ENCODE measurements at places on chromosomes 12 and 14.

GRCh38 chr14:75223664-75224154, 47.3 kb upstream of the TMED10 start:
- no peak for DNase-seq

GRCh38 chr14:51653775-51654532, 2.2 kb downstream of the FRMD6 start:
- DNase-seq: no peak

DNA sequence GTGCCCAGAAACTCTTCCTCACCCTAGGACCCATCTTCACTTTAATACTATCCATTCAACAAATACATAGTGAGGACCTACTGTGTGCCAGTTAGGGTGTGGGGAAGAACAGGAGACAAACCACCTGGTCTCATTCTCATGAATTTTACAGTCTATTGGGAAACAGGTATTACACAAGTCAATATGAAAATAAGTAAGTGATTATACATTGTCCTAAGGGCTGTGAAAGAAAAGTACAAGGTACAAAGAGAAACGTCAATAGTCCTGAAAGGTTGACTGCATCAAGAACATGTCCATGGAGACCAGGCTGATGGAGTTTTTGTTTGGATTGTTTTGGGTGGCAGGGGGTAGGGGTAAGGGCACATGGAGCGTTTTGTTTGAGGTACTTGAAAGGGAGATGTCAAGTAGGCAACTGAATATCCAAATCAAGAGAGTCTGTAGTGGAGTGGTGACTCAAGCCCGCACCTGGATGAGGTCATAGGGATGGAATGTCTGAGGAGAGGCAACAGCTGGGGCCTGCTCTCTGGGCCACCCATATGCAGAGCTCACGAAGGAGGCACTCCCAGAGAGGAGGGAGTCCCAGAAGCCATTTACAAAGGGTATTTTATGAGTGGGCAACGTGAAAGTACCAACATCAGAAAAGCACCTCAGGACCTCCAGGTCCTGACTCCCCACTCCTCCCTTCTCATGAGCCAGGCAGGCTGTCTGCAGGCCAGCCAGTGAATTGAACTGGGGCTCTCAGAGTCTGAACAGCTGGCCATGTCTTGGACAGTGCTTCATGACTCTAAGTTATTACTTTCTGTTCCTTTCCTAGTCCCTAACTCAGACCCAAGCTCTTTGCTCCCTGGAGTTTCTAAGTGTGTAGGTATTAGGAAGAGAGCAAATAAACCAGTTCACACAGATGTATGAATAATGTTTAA, 272.0 kb downstream of the ZFP36L1 start:
- no peak for DNase-seq

DNA sequence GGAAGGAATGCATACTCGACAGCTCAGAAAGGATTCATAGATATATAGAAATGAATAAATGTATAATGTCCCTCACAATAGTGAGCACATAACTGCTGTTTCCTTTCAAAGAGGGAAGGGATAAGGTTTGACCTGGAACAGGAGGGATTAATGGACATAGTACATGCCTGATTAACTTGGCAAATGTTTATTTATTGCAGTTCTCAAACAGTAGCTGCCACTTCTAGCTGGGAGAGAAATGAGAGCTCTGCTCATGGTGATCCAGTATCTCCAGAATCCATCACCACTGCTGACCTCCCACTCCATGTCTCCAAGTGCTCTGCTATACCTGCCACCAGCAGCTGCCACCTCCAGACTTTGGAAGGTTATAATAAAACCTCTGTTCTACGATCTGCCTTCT, 108.1 kb downstream of the LRIG3 start:
- DNase-seq: no peak

Data from stimulated activated naive CD4-positive, alpha-beta T cell treated with Interleukin-2 at 50 U/mL for 16 hours (primary cell).